Fibroblast of mammary gland (primary cell): ENCODE measurements at places on chromosomes 6 and 20.

DNA sequence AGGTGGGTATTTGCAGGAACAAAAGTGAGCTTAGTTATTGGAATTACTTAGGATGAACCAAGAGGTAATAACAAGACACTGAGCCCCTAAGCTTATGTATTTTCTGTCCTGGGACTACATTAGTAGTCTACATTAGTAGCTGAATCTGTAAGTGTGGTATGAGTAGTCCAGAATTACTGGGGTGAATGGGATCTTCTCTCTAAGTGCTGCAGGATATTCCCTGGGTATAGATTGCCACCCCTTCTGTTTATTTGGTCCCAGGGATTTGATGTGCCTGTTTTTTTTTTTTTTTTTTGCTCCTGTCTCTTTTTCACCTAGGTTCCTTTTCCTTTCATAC is 5.9 kb downstream of the CD2AP start:
- DNase-seq = peak; percentile 6

DNA sequence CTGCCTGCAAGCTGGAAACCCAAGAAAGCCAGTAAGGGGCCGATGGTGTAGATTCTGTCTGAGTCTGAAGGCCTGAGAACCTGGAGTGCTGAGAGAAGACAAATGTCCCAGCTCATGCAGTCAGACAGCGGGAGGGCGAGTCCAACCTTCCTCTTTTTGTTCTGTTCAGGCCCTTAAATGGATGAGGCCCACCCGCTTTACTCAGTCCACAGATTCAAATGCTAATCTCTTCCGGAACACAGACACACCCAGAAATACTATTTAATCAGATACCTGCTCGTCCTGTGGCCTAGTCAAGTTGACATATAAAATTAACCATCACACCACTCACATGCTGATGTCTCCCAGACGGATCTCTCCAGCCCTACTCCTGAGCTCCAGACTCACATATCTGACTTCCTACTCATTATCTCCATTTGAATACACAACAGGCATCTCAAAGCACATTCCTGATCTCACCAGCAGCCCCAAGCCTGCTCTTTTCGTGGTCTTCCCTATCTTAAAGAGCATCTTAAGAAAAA is 26.7 kb upstream of the SRC start:
- no peak for DNase-seq

DNA sequence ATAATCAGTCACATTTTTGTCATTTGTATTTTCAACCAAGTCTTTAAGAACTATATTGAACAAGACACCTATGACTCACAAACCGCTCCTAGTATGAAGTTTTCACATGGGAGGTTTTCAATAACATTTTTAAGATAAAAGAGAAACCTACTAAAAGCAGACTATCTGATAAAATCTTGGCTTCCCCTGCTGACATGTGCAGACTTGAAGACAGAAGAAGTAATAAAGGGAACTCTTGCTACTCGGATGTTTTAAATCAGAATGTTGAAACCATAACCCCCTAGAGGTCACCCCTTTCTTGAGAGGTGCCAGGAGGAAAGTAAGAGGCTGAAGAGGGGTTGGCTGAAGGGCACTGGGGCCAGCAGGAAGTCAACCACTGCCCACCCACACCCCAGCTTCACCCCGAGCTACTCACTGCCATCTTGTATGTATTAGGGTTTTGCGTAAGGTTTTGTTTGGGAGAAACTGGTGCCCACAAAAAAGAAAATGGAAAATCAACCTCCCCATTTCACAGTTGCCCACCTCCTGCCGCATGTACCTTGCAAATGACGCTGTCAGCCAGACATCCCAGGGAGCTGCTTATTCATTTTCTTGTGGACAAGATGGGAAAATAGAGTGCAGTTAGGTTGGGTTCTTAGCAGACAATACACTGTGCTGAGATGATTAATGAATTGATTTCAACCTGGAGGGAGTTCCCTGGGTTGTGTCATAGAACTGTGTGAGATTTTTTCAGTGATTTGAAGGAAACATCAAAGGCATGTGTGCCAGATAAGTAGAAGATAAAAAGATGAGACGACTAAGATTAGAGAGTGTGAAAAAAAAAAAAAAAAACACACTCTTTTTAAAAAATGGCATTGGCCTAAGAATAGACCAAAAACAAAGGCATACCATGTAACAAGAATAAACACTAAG is 83.2 kb upstream of the TAB2 start:
- peak; percentile 51 for DNase-seq

DNA sequence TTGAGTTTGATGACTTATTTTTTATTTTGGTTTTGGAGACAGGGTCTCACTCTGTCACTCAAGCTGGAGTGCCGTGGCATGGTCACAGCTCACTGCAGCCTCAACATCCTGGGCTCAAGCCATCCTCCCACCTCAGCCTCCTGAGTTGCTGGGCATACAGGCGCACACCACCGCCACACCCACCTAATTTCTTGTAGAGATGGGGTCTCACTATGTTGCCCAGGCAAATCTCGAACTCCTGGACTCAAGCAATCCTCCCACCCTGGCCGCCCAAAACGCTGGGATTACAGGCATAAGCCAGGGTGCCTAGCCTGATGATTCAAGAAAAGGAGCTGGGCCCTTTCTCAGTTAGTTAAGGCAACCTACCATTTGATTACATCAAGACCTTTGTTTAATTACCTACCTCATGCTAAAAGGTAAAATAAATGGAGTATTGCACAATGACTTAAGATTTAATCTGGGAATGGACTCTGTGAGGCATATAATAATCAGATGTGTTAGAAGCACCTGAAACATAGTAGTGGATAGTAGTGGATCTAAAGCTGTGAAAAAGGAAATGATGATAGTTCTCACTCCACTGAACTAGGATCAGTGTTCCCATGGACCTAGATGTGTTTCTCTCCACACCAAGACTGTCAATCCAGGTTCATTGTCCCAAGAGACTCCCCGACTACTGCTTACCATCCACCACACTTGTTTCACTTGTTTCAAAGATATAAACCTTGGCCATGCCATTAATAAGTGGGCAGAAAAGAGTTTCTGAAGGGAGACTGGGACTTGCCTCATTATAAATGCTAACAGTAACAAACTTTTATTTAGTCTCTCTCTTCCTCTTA is 2.1 kb downstream of the TNFRSF21 start:
- no peak for DNase-seq

- no peak for DNase-seq
Measured at GRCh38 chr6:167811442-167812087, 15.1 kb upstream of the AFDN start.

GRCh38 chr6:38720295-38720694 is 5.2 kb downstream of the DNAH8 start:
- no peak for DNase-seq

GRCh38 chr20:34581341-34582184 is 23.0 kb downstream of the MAP1LC3A start:
- peak; percentile 61 for DNase-seq

- no peak for DNase-seq
Measured at GRCh38 chr6:41504466-41505121, 41.6 kb upstream of the FOXP4 start.

GRCh38 chr6:50978380-50979170 is 159.9 kb downstream of the TFAP2B start:
- peak; percentile 0 for DNase-seq

DNA sequence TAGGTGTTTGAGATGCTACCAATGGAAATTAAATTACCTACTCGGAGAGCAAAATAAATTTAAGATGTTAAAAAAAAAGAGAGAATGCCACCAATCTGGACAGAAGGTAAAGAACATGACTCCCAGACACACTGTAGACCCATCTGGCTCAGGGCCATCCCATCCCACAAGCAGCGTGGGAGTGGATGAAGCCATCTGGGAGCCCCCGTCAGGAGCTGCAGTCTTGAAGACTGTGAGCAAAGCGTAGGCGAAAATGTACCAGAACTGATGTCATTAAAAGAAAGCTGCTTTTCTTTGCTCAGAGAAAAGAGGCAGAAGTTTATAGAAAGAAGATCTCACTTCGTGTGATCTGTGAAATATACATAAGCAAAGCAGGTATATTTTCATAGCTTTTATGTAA is 815.7 kb downstream of the QKI start:
- DNase-seq = peak; percentile 82

GRCh38 chr20:20277894-20278335 is 90.0 kb upstream of the INSM1 start:
- DNase-seq = no peak

GRCh38 chr20:25009218-25010145 is 16.9 kb upstream of the APMAP start:
- DNase-seq = no peak

DNA sequence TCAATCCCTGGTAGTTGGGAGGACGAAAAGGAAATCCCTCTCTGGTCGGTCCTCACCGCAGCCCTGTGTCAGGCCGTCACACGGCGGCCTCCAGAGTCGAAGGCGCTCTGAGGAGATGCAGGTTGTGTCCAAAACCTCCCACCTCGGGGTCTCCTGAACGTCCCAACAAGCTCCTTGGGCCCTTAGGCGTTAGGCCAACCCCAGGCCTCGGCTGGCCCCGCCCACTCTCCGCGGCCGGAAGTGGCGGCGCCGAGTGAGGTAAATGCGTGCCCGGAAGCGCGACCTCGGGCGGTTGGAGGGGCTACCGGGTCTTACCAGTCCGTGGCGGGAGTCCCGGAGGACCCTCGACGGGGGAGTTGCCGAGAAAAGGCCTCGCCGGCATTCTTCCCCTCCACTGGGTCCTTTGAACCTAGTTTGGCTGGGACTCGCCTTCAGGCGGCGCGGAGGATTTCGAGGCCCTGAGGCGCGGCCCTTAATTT is at the start of gene TDRD6:
TDRD6 (plus strand) TSS at position 267 of the 479 bp plus-strand sequence. CDS start 244 bp downstream, outside the sequence.
- DNase-seq = no peak

DNA sequence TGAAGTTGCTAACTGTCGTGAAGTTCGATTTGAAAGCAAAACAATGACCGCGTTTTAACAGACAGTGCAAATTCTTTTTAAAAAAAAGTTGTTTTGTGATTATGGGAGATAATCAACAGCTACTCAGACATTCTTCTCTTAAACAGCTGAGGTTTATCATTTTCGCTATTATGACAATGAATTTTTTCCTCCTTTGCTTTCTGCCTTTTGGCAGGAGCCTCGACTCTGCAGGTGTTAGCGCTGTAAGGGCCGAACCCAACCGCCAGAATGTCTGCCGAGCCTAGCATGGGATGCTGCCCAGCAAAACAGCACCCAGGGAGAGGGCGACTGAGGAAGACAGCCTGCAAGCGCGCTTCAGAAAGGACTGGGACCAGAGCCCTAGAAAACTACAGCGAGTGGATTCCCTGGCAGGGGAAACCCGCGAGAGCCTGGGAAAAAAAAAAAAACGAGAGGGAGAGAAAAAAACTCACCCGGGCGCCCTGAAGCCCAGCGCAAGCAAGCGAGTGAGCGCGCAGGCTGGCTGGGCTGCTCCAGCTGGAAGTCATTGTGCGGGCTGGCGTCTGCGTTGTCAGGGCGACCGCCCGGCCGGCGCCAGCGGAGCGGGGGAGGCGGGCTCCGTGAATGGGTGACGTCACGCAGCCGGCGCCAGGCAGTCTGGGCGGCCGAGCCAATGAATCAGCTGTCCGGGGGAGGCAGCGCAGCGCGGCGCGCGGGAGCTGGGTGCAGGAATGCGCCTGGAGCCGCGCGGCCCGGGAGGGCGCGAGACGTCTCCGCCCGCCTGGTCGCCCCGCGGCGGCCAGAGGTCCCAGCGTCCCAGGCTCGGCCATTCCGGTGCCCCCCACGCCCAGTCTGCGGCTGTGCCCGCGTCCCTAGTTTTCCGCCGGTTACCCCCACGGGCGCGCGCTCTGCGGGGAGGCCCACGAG is 32.7 kb upstream of the ID4 start:
- DNase-seq = peak; percentile 93

DNA sequence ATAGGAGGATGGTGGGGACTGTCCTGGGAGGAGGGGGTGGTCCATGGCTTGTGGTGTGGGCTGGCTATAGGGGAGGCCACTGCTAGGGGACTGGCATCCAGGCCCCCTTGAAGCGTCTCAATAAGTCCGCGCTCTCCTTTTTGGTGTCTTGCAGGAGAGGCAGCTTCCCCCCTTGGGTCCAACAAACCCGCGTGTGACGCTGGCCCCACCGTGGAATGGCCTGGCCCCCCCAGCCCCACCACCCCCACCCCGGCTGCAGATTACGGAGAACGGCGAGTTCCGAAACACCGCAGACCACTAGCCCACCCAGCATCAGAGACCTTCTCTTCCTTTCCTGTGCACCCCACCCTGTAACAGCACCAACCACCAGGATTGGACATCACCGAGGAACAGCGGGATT is 2.8 kb upstream of the ZBTB9 start:
- DNase-seq = no peak

DNA sequence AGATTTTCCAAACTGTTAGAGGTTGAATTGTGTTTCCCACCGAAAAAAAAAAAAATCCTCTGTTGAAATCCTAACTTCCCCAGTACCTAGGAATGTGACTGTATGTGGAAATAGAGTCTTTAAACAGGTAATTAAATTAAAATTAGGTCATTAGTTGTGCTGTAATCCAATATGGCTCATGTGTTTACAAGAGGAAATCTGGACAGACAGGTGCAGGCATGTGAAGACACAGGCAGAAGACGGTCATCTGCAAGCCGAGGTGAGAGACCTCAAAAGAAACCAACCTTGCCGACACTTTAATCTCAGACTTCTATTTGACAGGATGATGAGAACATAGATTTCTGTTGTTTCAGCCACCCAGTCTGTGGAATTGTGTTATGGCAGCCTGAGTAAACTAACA is 28.6 kb upstream of the EZR start:
- DNase-seq = no peak

DNA sequence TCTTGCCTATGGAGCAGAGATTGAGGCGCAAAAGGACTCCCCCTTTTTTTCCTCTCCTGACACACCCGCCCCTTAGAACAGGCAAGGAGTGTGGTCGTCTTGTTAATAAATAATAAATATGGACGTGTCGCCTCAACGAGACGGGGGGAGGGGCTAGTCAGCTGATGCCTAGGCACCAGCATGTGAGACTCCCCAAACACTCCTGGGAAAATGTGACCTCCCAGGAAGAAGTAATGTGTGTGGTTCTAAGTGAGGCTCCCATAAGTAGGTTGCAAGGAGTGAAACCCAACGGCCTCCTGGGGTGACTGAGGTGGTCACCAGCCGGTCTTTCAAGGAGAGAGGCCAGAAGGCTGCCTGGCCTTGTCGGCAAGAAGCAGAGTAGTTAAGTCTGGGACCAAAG is 1.1 kb upstream of the FAXC start:
- no peak for DNase-seq

DNA sequence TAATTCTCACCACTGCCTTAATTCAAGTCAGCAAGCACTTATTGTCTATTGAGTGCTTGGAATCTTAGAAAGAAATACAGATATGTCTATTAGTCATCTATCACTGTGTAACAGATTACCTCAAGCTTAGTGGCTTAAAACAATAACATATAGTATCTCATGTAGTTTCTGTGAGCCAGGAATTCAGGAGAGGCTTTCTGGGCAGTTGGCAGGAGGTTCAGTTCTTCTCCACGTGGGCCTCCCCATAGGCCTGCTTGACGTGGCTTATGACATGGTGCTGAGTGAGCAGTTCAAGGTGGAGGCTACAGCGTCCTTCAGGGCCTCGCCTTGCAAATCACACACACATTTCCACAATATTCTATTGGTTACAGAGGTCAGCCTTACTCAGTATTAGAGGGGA is 69.7 kb downstream of the DTD1 start:
- peak; percentile 86 for DNase-seq

DNA sequence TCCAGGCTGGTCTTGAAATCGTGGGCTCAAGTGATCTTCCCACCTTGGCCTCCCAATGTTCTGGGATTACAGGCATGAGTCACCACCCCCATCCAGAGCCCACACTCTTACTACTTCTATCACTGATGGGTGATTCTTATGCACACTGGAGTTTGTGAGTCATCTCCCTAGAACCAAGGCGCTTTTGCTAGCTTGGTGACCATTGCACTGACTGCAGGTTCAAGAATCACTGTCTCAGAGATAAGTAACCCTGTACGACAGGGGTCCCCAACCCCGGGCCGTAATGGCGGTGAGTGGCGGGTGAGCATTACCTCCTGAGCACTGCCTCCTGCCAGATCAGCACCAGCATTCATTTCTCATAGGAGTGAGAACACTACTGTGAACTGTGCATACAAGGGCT is 118.8 kb downstream of the MAP3K7 start:
- DNase-seq = peak; percentile 78
